ENCODE measurements at places on chromosomes 11 and 22.

DNA sequence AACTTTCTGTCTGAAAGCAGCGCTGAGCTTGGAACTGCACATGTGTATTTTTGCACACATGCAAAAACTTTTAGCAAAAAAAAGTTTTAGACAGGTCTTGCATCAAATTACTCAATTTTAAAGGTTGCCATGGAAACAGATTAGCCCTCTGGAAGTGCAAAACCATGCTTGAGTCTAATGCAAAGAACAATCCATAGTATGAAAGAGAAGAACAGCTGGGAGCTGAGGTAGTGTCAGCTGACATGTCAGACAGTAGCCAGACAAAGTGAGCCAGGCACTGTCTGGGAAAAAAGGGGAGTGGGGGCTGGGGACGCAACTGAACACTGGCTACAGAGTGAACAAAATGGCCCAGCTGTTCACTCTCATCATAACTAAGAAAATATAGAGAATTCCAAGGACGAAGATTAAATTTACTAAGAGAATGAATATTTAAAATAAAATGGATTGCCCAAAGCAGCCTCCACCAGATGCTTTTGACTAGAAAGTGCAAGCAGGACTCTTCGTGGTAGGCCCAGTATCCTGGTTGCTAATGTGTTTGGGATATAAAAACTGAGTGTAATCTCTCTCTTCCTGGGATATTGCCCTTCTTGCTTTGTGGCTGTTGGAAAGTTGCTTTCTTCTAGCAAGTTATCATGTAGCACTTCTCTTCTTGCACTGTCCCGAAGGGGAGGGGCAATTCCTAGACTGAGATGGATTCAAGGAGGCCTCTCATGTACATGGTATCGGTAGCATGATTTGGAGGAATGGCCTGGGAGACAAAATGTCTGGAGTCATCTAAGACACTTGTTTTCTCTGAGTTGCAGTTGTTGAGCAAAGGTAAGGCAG, 434.1 kb upstream of the FAT3 start:
- no peak for DNase-seq
- peaks cover 1% of the 10 kb centered on the region for H3K4me1 ChIP-seq
- no peaks in the 10 kb centered on the region for H3K27me3 ChIP-seq
- no peaks in the 10 kb centered on the region for H3K36me3 ChIP-seq

- H3K4me1 ChIP-seq = peaks cover 23% of the 10 kb centered on the region
- H3K36me3 ChIP-seq = peaks cover 28% of the 10 kb centered on the region
- DNase-seq = no peak
- peak overlapping the region; percentile 89 for H3K27ac ChIP-seq
- peak overlapping the region; percentile 78 for H3K4me3 ChIP-seq
These were observed 134.0 kb upstream of the SORL1-AS1 start for GRCh38 chr11:121586750-121587149.

DNA sequence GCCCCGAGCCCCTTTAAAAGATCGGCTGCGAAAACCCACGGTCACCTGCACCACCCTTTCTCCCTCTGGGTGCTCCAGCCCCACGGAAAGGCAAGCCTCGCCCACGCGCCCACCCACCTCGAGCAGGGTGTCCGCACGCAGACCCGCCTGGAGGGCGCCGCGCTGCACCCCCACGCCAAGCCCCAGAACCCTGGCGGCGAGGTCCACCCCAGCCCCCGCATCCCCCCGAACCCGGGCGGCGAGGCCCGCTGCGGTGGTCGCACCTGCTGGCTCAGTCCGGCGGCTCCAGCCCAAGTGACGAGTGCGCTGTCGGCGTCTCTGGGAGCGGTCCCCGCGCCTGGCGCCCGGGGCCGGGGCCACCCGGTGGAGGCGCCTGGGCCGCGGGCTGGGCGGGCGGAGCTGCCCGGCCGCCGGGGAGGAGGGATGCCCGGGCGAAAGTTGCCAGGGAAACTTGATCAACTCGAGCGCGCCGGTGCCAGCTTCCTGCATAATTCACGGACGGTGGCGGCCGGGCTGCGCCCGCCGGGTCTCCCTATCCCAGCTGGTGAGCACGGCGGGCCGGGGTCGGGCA, 1.1 kb downstream of the SHANK2 start:
- H3K4me3 ChIP-seq = peak overlapping the region; percentile 59
- no peak for DNase-seq
- no peaks in the 10 kb centered on the region for H3K36me3 ChIP-seq
- H3K4me1 ChIP-seq = peaks cover 44% of the 10 kb centered on the region
- no peaks in the 10 kb centered on the region for H3K27me3 ChIP-seq
- peak overlapping the region; percentile 95 for H3K27ac ChIP-seq

GRCh38 chr11:15692739-15693138, 578.0 kb downstream of the INSC start:
- H3K27ac ChIP-seq = no peak overlapping the region
- H3K4me3 ChIP-seq = no peak overlapping the region

DNA sequence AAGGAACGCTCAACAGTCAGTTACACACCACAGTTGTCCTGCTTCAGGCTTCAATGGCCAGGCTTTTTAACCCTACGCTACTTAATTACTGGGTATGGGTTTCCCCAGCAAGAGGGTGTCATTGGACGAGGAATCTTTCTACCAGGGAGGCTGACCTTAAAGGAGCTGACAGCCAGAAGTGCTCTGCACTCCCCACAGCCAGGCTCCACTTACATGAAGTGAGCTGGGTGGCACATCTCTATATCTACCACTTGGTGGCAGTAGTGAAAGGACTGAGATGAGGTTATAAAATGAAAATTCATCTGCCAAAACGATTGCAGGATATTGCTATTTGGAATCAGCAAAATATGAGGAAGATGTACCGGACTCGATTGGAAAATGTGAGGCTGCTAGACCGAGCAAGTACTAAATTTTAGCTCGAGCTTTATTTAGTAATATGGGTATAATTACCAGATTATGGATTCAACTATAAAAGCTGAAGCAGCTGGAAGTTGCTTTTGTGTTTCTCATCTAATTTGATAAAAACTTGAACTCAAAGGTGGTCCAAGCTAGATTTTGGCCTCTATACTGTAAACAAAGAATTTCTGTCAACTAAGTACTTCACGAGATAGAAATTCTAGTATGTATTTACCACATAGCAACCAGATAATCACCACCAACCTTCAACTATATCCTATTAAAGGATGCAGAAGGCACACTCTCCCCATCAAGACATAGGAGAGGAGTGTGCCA, 53.9 kb upstream of the CEP126 start:
- no peaks in the 10 kb centered on the region for H3K27me3 ChIP-seq
- no peak overlapping the region for H3K4me3 ChIP-seq
- H3K4me1 ChIP-seq = no peaks in the 10 kb centered on the region
- no peak overlapping the region for H3K27ac ChIP-seq

DNA sequence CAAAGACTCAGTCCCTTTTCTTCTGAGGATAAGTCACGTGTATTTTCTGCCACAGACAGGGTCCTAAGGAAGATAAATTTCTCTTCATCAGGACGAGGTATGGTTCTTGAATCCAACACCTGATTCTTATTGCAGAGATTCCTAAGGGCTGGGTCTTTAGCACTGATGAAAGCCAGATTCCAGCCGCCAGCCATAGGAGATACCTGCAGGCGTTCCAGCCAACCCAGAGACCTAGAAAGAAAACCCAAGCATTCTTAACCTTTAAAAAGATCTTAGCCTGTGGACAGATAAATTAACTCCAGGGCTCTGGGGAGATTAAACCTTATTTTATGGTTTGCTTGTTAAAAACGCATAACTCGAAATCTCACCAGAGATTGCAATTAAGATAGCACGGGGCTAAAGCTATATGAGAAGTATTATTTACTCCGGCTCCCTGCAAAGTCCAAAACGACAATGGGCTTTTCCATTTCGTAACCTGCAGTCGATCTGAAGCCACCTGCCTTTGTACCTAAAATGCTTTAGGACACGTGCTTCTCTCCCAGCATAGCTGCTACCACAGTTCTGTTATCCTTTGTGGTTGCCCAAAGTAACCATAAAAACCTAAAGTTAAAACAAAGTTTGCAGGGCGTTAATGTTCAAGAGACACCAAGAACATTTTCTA, 104.5 kb downstream of the NXPE2 start:
- no peaks in the 10 kb centered on the region for H3K27me3 ChIP-seq
- H3K4me3 ChIP-seq = no peak overlapping the region
- no peak for DNase-seq
- no peaks in the 10 kb centered on the region for H3K4me1 ChIP-seq

DNA sequence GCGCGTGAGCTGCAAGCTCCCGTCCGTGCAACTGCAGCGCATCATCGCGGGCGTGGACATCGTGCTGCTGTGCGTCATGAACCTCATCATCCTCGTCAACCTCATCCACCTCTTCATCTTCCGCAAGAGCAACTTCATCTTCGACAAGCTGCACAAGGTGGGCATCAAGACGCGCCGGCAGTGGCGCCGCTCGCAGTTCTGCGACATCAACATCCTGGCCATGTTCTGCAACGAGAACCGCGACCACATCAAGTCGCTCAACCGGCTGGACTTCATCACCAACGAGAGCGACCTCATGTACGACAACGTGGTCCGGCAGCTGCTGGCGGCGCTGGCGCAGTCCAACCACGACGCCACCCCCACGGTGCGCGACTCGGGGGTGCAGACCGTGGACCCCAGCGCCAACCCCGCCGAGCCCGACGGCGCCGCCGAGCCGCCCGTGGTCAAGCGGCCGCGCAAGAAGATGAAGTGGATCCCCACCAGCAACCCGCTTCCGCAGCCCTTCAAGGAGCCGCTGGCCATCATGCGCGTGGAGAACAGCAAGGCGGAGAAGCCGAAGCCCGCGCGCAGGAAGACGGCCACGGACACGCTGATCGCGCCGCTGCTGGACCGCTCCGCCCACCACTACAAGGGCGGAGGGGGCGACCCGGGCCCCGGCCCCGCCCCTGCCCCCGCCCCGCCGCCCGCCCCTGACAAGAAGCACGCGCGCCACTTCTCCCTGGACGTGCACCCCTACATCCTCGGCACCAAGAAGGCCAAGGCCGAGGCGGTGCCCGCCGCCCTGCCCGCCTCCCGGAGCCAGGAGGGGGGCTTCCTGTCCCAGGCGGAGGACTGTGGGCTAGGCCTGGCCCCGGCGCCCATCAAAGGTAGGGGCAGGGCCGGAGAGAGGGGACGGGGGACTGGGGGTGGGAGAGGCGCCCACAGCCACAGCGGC, 7.3 kb downstream of the PANX2 start:
- H3K4me3 ChIP-seq = no peak overlapping the region
- H3K27ac ChIP-seq = no peak overlapping the region
- DNase-seq = no peak
- no peaks in the 10 kb centered on the region for H3K27me3 ChIP-seq
- H3K36me3 ChIP-seq = no peaks in the 10 kb centered on the region

DNA sequence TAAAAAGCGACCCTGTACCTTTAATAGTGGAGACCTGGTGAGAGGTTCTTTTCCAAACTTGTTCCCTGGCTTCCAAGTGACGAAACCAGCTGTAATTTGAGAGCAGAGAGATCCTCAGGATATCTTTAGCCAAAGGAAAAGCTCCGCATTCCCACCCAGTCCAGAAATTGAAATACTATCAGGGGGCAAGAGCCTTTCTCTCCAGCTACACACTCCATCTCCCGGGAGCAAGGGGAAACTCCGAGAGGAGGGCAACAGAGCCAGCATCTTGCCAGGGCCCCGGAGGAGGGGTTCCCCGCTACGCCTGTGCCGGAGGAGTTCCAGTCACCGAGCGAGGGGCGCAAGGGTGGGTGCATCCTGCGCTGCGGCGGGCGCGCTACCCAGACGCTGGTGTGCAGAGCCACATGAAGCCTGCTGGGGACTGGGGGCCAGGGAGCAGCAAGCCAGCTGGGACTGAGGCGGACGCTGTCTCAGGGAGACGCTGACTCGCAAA, at the start of gene FIBIN:
Gene FIBIN, plus strand, starts transcription at position 148 of the 493 bp plus-strand sequence. CDS start 415 bp downstream, outside the sequence.
- peaks cover 10% of the 10 kb centered on the region for H3K4me1 ChIP-seq
- DNase-seq = peak; percentile 34
- H3K27me3 ChIP-seq = no peaks in the 10 kb centered on the region
- peak within 1 kb of the TSS; percentile 57 for H3K4me3 ChIP-seq
- H3K36me3 ChIP-seq = no peaks in the 10 kb centered on the region
- peak within 1 kb of the TSS; percentile 34 for H3K27ac ChIP-seq
